ENCODE measurements at places on chromosomes 4 and X. TPM values are rescaled to one million over a fixed set of nuclear protein-coding genes. Genes with fewer than 3 reads are reported as not detected.

The GJB1 gene
- polyA plus RNA-seq: 48.5 TPM

The ANK2 gene
- 61.0 TPM for polyA plus RNA-seq

The ARHGAP6 gene
- 13.9 TPM for polyA plus RNA-seq

The TLL1 gene
- 1.9 TPM for polyA plus RNA-seq

The AMBN gene
- 1.4 TPM for polyA plus RNA-seq

The CT55 gene
- polyA plus RNA-seq: 0.20 TPM

The ADGRG2 gene
- polyA plus RNA-seq: 21.4 TPM

The KIF4A gene
- polyA plus RNA-seq: 22.2 TPM

The NUDT11 gene
- polyA plus RNA-seq: 14.8 TPM

The EFHC2 gene
- polyA plus RNA-seq: 10.4 TPM

The ZNF280C gene
- polyA plus RNA-seq: 7.3 TPM

The KIAA1210 gene
- polyA plus RNA-seq: 2.1 TPM
